ENCODE measurements at places on chromosomes 3 and 15.

GRCh38 chr3:164522073-164522763 is 556.1 kb downstream of the SI start:
- no peak for DNase-seq

- no peak for DNase-seq
Observed at GRCh38 chr15:68234060-68234459, 4.5 kb upstream of the CLN6 start.

GRCh38 chr3:9347887-9348286 is 15.0 kb upstream of the THUMPD3 start:
- no peak for DNase-seq

DNA sequence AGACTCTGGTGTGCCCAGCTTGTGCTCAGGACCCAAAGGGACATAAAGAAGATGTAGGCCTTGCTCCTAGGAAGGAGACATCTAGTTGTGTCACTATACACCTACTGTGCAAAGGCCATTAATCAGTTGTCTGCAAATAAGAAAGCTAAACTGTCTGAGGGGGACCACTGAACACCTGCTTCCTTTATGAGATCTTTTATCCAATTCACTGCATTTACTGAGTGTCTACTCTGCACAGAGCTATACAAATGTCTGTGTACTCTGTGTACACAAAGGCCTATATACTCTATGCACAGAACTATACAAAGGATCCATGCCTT is 124.8 kb downstream of the CTNNB1 start:
- no peak for DNase-seq

GRCh38 chr3:24086617-24087404 is 141.7 kb downstream of the NR1D2 start:
- no peak for DNase-seq

GRCh38 chr3:97815149-97815917 is 6.5 kb upstream of the CRYBG3 start:
- DNase-seq, result no peak

- DNase-seq, result no peak
Observed at GRCh38 chr3:50624634-50625033, 7.7 kb downstream of the MAPKAPK3 start.

DNA sequence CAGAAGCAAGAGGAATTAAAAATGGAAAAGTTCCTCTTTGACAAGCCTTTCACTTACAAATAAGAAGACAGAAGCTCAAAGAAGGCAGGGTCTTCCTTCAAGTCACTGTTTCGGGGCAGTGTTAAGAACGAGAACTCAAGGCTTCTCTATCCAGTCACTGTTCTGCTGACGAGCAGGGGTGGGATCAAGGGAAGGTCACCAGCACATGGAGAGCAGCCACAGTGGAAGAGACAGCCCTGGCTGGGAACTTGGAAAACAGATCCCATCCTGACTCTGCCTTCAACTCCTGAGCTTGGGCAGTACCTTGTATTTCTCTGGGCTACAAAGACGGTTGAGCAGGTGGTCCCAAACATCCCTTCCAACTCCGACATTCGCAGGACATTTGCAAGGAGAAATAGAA is 111.5 kb upstream of the LPP start:
- no peak for DNase-seq

DNA sequence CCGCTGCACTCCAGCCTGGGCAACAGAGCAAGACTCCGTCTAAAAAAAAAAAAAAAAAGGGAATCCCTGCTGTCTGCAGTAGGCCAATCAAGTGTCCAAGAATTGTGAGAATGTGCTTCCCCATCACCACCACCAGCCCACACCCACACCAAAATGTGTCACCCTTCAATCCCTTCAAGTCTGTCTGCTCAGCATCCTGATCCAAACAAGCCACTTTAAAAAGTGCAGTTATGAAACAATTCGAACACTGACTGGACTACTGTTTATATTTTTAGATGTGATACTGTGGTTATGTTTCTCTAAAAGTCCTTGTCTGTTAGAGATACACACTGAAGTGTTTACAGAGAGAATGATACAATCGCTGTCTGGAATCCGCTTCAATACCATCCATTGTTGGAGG is 78.1 kb upstream of the CGNL1 start:
- no peak for DNase-seq

- no peak for DNase-seq
Observed at GRCh38 chr3:110623571-110623970, 448.0 kb upstream of the NECTIN3 start.

DNA sequence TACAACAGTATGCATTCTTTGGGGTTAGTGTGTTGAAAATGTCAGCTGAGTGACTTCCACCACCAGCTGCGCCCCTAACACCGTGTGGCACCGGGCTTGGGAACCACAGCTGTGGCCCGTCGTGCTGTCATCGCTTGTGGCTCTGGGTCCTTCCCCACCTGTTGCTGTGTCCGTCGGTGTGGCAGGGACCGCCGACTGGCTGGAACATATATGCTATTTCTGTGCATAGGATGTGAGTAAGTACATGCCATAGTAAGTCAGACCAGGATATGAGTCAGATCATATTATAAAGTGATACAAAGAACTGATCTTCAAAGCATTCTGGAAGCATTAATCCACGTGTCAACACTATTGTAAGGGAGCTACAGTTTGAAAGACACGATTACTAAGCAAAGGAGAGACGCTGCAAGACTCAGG is 31.9 kb downstream of the EHD4 start:
- no peak for DNase-seq

- DNase-seq, result no peak
Observed at GRCh38 chr3:190435618-190436017, 14.1 kb downstream of the TMEM207 start.

DNA sequence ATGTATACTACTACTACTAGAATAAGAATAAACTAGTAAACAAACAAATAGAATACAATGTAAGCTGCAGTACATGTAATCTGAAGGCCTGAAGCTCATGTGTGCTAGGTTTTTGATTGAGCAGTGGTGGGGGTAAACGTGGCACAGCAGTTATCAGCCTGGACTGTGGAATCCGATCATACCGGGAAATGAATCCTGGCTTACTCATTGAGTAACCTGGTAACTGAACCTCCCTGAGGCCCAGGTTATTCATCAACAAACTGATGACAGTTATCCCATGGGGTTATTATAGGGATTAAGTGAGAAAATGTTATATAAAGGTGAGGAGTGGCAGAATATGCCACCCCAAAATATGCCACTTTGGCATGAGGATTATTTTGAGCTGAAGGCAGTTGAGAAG is 339.1 kb downstream of the FHIT start:
- DNase-seq, result no peak

DNA sequence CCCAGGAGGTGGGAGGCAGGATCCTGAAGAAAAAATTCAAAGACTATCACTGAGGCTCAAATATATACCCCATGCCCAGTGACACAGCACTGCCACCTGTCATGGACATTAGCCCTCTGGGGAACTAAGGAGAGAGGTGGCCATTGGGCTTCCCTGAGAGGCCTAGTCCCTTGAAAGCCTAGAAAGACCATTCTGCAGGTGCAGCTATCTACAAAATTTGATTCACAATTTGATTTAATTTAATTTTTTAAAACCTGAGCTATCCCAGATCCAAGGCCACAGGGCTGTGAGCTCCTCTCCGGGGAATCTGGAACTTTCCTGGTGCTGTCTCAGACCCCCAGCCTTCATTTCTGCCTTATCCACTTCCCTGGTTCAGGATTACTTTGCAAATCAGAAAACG is 16.9 kb upstream of the KLHL24 start:
- DNase-seq, result no peak

- DNase-seq, result no peak
Observed at GRCh38 chr3:147943265-147943945, 534.2 kb downstream of the ZIC1 start.

DNA sequence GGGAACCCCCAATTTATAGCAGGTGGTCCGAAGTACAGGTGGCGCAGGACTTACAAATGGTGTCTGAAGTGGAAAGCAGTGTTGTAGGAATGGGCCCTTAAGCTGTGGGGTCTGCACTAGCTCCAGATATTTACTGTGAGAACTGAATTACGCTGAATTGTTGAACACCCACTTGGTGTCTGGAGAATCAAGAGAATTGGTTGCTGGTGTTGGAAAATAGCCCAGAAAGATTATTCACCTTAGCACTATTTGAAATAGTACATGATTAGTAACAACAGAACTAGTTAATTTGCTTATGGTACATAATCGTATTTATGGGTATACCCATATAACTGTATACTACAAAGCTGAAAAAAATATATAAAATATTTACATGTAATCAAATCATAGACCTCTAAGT is 64.8 kb downstream of the ADAM10 start:
- DNase-seq, result no peak

- no peak for DNase-seq
Observed at GRCh38 chr3:4335840-4336562, 32.8 kb downstream of the SETMAR start.

- no peak for DNase-seq
Observed at GRCh38 chr3:100352296-100353231, 18.0 kb downstream of the NIT2 start.

- DNase-seq, result no peak
Observed at GRCh38 chr3:153639631-153640030, 477.6 kb downstream of the RAP2B start.

GRCh38 chr3:5347486-5347885 is 160.0 kb downstream of the EDEM1 start:
- no peak for DNase-seq

GRCh38 chr3:55164876-55165275 is 237.0 kb upstream of the LRTM1 start:
- no peak for DNase-seq

DNA sequence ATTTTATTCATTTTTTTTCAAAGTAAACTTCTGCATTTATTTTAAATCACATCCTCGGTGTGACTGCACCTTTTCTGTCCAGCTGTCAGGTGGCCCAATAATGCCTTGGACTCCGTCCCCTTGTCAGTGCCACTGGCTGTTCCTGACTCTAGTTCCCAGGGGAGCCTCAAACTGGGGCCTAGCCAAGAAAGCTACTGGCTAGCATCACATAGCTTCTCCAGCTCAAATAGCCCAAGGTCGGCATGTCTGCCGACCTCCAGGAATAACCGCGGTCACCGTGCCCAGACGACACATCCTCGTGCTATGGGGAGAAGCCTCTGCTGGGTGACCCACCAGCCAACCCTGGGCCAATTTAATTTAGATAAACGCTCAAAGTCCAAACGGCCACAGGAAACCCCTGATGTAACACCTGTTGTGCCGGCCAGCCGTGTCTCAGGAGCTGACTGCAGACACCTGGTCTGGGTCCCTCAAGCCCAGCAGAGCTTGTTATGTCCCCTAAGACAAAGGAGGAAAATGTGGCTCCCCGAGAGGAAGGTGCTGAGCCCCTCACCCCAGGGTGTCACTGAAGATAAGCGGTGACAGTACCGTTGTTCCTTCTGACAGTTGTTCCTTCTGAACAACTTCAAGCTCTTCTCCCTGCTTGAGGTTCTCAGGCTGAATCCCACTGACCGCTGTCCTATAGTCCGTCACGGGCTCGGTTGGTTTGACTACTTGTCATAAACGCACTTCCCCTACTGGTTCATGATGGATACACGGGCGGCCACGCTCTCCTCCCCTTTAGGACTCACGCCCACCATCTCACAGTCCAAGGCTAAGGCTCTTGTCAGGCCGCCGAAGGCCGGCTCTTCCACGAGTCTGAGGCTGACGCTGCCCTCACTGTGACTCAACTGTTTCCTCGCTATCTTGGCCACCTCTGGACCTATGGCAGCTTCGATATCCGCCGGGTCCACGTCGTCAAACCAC is 126.2 kb downstream of the KLF13 start:
- no peak for DNase-seq

DNA sequence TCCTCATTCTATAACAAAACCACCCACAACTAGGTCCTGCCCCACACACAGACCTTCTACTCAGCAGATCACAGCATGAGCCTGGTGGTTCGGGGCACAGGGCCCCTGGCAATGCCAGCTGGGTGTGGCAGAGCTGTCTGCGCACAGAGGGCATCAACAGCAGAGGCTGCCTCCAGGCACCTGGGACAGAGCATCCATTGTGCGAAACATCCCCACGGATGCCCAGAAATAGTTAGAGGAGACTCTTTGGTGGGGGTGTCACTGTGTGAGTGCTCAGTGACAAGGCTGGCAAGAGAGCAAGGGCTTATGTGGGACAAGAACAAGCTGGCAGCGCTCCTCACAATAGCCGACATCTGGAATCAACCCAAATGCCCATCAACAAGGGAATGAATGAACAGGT is 487.4 kb upstream of the PROK2 start:
- DNase-seq, result no peak

GRCh38 chr3:53375019-53375418 is 27.7 kb upstream of the DCP1A start:
- DNase-seq, result no peak

DNA sequence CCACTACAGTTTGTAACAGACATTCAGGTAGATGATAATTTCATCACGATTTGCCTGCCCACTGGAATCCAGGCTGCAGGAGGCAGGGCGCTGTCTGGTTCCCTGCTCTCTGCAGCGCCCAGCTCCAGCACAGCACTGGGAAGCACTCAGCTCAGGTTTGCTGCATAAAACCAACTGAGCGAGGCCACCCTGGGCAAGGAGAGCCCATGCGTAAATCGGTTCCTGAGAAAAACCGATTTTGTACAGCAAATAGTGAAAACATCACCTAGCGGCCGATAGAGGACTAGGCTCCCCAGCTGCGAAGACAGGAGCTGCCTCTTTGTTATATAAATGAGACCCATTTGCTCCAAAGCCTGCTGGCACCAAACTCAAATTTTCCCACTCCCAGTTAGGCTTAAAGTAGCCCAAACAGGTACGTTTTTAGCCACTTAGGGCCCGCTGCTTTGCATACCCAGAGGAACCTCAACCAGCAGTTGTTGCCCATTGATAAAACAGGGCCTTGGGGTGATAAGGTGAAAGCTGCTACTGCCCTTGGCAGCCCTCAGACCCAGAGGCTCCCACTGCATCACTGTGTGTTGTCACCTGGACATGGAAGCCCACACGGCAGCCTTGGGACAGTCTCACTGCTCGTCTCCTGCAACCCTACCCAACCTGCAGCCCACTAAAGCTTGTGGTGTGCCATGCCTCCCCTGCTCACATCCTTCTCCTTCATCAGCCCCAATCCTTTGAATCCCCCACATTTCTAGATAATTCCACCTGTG is 47.5 kb downstream of the ALDH1L1 start:
- no peak for DNase-seq

DNA sequence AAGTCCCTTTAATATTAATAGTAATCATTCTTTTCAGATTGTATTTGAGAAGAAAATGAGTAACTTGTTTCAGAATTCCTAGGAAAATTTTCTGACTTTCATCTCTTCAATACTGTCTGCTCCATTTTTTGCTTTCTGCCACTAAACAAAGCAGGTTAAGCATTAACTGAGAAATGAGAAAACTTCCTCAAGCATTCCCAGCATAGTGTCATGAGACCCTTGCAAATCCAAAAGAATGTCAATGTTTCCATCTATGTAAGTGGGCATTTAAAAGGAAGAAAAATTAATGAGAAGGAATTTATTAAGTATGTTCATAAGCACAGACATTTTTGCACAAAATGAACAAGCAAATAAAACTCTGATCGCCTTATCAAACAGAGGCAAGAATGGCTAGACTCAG is 148.0 kb upstream of the STRIT1 start:
- no peak for DNase-seq

All from activated CD4-positive, alpha-beta T cell treated with anti-CD3 and anti-CD28 coated beads for 1 hour (primary cell).